Ovary (tissue), 10 donors: ENCODE measurements at places on chromosomes 1 and 21. TPM values are rescaled to one million over a fixed set of nuclear protein-coding genes. Genes with fewer than 3 reads are reported as not detected.

DNA sequence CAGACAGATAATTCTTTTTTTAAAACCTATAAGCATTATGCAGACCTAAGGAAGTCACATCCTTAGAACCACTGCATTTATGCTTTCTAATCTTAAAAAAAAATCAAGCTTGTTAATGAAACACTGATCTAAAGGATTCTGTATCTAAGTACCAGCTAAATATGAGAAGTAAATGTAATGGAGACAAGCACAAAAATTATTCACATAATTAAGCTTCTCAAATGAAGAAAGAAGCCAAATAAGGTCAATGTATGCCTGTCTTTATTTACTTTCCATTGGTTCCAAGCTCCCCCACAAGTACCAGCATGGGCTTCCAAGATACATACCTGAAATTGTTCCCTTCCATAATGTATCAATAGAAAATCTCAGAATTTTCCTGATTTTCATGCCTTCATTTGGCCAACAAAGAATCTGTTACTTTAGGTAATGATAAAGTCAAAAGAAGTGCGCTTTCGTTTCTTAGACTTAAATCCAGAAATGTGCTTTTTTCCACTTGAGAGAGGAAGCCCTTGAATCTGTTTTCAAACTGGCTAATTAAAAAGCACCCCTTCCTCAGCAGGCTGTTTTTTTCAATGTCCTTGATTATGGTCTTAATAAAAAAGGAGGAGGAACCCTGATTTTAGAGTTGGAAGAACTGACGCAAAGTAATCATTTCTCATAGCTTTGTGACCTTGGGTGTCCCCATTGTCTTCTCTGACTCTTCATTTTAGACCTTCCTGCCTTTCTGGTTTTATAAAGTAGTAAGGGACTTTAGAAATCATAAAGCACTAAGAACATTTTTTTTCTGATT, 3.8 kb downstream of the RGS2 start:
- no peak overlapping the region for H3K27ac ChIP-seq
- H3K27me3 ChIP-seq, result no peaks in the 10 kb centered on the region
- no peaks in the 10 kb centered on the region for H3K4me1 ChIP-seq
- H3K4me3 ChIP-seq, result peak overlapping the region; percentile 55

DNA sequence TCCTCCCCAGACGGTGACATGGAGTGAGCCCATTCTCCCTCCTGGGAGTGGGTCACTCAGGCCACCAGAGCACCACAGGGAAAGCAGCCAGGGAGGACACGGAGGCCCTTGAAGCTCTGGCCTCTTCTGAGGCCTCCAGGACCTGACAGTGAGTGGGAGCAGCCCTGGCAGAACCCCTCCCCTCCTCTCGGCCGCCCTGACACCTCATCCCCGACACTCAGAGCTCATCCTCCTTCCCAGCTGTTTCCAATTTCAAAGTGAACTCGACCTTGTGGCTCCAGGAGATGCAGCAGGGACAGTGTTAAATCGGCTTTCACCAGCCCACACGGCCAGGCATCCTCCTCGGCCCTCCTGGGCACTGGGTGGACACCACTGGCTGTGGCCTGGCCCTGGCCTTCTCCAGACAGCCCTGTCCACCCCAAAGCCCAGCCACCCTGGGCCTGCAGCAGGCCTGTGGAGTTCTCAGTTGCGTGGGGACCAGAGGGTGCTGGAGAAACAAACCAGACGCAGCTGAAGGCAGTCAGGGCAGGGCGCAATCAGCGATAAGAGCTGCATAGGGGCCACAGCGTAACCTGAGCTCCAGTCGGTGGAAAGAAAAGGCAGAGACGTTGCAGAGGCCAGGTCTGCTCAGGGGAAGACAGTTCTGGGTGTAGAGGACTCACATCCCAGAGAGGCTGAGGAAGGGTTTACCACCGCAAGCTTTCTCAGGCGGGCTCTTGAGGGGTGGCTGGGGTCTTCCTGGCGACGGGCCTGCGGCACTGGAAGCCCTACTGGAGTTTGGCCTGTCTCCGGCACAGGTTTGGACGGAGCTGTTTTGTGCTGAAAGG, 27.1 kb downstream of the FTCD start:
- no peak overlapping the region for H3K4me3 ChIP-seq
- no peaks in the 10 kb centered on the region for H3K27me3 ChIP-seq
- H3K36me3 ChIP-seq, result no peaks in the 10 kb centered on the region
- no peak overlapping the region for H3K27ac ChIP-seq
- DNase-seq, result no peak

GRCh38 chr1:15803380-15803779, 4.1 kb downstream of the UQCRHL start:
- H3K27ac ChIP-seq, result no peak overlapping the region
- no peaks in the 10 kb centered on the region for H3K27me3 ChIP-seq
- no peak overlapping the region for H3K4me3 ChIP-seq
- H3K4me1 ChIP-seq, result peaks cover 4% of the 10 kb centered on the region
- no peak for DNase-seq

The PTGFRN gene
- polyA plus RNA-seq, result 22.9 TPM

DNA sequence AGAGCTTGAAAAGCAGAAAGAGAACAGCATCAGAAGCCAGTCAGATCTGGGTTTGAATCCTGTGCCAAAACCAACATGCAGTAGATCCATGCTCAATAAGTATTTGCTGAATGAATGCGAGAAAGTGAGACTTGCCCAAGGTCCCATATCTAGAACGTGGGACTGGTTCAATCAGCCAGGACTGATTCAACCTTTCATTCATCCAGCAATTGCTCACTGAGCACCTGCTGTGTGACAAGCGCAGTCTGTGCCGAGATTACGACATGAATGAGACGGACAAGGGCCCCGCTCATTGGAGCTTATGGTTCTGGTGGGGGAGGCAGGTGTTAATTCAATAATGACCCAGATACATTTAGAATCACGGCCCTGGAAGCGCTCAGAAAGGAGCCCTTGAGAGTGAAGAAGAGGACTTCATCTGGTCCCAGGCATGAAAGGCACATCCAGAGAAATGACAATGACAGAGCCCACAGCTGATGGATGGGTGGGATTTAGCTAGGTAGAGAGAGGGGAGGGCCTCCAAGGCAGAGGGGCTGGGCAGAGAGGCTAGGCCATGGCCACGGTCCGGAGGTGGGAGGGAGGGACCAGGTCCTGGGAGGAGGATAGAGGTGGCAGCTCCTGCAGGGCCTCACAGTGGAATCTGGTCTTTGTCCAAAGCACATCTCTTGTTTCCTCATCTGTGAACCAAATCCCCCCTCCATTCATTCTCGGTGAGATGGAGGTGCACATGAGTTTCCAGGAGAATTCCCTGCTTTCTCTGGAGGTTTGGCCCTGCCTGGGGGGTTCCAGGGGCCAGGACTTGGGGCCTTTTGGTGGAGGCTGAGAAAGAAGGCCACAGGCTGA, 4.2 kb upstream of the FAM131C start:
- H3K4me3 ChIP-seq, result no peak overlapping the region
- H3K27me3 ChIP-seq, result no peaks in the 10 kb centered on the region
- no peak for DNase-seq
- no peaks in the 10 kb centered on the region for H3K36me3 ChIP-seq

DNA sequence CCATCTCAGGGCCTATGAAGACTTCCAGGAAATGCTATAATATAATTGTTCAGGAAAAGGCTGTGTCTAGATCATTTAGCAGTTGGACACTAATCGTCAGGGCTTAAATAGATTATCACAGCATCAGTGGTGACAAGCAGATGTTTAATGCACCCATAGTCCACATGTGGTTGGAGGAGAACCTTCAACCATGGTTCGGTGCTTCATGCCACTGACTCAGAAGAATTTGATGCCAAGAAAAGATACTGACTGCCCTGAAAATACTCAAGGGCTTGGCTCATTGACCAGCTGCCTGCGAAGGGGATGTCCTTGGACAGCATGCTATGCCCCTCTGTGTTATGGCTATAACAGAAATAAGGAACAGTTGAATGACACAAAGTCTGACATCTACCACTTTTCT, 175.7 kb downstream of the HHIPL2 start:
- H3K4me3 ChIP-seq, result no peak overlapping the region
- DNase-seq, result no peak
- H3K27me3 ChIP-seq, result no peaks in the 10 kb centered on the region
- H3K4me1 ChIP-seq, result no peaks in the 10 kb centered on the region
- H3K27ac ChIP-seq, result no peak overlapping the region

GRCh38 chr1:179164494-179164893, 65.0 kb downstream of the ABL2 start:
- H3K27ac ChIP-seq, result no peak overlapping the region
- no peaks in the 10 kb centered on the region for H3K36me3 ChIP-seq
- no peaks in the 10 kb centered on the region for H3K4me1 ChIP-seq
- DNase-seq, result no peak
- H3K27me3 ChIP-seq, result no peaks in the 10 kb centered on the region
- no peak overlapping the region for H3K4me3 ChIP-seq
